ENCODE measurements at places on chromosomes 4 and X.
A peak's percentile ranks its signal among the peaks of the same experiment; 100 is the strongest.

- no peak for DNase-seq
Observed at GRCh38 chr4:5968246-5968645, 50.0 kb downstream of the C4orf50 start.

DNA sequence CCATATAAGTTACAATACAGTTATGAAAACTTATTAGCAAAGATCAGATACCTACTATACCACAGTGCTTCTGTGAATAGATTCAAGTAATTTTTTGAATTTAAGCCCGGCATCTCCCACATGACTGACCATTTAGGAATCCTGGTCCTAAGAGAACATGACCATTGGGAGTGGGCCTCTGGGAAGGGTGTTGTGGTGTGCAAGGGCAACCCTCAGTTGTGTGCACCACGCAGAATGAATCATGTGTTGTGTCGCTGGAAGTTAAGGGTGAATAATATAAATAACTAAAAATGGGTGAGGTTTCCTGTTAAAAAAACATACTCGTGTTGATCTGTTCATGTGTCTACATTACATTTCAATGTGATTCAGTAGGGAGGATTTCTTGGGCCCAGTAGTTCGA is 15.5 kb downstream of the CPE start:
- DNase-seq: no peak

DNA sequence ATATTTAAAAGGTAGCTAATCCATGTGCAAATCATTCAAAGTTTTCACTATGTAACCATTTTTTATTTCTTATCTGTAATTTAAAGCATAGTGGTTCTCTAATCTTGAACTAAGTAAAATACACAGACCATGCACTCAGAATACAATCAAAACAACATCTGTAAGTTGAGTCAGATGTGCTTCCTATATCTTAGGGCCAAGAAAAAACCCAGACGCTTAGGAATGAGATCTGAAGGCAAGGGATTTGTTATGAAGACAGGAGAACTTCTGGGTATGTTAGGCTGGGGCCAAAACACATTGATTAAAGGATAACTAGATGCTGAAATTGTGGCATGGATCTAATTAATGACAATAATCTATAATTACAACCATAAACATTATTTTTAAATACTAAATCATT is 120.3 kb downstream of the PDE5A start:
- no peak for DNase-seq

GRCh38 chr4:173398779-173399415 is at the start of gene SCRG1:
TSS of gene SCRG1 (minus strand) at chr4:173399116. CDS start at chr4:173391414, 7,702 bp downstream.
- no peak for DNase-seq

DNA sequence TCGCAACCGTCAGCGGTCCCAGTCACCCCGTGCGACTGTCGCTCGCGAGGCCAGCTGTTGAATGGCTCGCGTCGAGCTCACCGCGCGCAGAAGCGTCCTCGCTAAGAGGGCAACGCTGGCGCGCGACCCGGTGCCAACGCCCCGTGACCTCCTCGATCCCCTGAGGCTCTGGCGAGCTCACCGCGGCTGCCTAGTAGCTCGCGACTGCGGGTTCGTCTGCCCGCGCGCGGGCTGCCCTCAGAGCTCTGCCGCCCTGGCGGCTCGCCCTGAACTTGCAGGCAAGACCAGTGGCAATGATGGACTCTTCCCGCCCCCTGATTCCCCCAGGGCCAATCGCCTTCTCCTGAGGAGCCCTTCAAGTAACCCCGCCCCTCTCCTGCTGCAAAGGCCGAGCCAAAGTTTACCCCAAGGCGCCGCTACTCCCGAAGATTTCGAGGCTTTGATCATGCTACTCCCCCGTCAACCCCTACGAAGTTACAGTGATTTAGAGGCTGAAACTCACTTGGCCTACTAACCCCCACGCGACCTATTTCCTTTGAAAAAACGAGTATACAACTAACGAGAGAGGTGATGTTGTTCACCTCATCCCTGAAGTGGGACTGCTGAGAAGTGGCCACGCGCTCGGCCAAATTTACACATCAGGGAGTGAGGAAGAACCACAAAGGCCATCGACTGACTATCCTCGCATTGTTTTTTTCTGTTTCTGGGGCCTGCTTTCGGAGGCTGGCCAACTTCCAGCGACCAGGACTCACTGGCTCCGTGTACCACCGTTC is 37.5 kb downstream of the PGRMC1 start:
- DNase-seq: peak; percentile 38

DNA sequence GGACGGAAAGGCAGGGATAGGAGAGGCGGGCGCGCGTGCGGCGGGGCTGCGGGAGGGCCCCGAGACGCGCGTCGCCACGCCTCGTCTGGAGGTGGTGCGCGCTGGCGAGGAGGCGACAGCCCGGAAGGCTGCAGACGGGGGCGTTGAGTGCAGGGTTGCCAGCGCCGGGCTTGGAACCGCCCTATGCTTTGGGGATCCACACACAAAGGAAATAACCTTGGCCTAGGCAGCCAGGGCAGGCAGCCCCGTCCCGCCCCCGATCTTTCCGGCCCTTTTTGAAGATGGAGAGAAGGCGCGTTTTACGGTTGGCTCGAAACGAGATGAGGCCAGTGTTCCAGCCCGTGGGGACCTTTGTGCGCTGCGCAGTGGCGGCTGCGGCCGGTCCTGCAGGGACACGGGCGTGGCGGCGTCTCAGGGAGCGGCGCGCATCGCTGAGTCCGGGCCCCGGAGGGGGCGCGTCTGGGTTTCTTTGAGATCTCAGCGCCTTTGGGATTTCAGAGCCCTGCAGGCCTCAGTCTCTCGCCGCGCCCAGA is 50.8 kb upstream of the TRIM2 start:
- DNase-seq: peak; percentile 61

DNA sequence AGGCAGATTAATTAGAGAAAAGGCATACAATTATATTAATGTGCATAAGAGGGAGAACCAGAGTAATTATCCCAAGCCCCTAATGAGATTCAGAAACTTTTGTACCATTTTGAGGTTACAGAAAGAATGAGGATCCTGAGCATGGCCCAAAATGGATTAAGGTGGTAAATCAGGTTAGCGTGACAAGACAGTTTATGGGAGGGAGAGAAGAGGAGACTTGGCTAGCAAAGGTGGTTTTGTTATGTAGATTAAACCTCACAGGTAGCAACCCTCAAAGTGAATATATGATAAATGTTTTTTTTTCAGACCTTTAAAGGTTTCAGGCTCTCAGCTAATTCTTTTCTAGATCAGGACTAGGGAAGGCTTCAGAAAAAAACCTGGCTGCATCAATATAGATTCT is 781.8 kb downstream of the FAM133A start:
- DNase-seq: no peak

DNA sequence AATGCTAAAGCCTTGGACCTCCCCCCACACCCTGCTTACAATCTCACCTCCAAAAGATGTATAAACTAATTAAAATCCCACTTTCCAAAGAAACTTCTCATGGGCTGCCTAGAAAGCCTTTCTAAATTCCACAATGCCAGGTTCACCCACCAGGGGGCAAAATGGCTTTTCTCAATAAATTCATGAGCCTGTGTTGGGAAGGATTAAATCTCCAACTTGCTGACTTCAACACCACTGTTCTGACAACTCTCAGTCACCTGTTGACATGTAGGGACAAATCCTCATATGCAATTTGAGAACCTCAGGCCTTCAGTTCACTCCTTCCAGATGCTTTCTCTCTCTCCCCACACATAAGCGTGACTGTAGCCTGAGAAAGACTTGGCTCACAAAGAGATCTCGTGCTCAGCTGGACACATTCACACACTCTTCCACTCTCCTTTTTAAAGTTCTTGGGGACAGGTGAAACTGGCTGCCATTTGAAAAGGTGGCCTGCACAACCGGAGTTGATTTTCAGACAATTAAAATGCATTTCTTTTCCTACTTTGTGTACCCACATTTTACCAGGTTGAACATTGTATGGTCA is 88.6 kb upstream of the PRPS2 start:
- no peak for DNase-seq
